ENCODE measurements at places on chromosomes 4 and X.
A peak's percentile ranks its signal among the peaks of the same experiment; 100 is the strongest.

DNA sequence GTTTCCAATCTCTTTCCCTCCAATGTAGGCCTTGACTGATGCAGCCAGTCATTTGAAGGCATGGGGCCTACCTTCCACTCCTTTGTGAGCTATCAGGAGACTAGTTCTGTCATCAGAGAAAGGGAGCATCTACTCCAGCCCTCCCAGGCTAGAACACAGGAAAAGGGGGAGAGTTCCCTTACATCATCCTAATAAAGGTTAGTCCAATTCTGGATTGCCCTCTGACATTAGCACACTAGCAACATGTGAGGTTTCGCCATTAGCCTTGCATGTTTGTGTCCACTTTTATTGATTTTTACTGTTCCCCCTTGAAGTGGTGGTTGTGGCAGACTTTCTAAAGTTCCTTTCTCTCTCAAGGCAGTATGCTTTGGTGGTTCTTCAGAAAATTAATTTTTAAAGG, 67.3 kb downstream of the ZFX start:
- DNase-seq, result no peak

- no peak for DNase-seq
Observed at GRCh38 chr4:125703443-125703842, 388.7 kb downstream of the FAT4 start.

DNA sequence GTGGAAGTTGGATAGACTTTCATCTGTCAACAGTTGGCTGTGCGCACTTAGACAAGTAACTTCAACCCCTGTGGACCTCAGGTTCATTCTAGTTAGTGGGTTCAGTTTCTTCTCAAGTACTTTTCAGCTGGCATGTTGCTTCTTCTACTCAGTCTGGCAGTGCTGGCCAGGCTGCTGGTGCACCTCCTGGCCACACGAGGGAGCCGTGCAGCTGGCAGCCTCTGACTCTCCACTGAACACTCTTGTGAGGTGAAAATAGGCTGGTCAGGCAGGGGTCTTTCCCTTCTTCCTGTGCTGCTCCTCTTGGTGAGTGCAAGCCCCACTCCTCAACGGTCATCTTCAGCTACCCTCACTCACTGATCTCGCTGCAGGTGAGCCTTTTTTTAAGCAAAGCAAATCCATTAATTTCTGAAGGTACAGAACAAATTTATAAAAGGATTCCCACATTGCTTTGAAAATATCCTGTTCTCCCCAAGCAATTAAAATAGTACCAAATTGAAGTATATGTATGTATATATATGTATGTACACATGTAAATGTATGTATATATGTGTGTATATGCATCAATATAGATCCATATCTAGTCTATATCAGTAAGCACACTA, 30.6 kb downstream of the LONRF3 start:
- peak; percentile 31 for DNase-seq

- DNase-seq, result no peak
Observed at GRCh38 chr4:39613093-39613656, 25.5 kb downstream of the SMIM14 start.

- no peak for DNase-seq
Observed at GRCh38 chrX:43552703-43553102, 103.4 kb upstream of the MAOA start.

- DNase-seq, result no peak
Observed at GRCh38 chr4:176545872-176546271, 226.1 kb downstream of the SPCS3 start.

DNA sequence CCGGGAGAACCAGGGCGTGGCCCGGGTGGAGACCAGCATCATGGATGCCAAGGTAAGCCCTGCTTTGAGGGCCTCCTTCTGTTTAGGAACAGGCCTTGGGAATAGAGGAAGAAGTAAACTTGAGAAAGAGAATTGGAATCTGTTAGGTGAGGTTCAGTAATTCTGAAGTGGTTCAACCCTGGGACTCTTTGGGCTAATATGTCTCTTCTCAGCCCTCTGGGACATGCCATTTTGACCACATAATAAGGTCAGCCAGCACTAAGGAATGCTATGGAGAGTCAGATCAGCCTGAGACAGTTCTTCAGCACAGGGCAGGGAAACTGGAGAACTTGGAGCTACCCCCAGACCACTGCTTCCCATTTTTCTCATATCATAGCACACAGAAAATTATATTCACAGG, 63.3 kb upstream of the PRPS1 start:
- DNase-seq, result no peak

GRCh38 chr4:41878991-41879491, 56.2 kb upstream of the TMEM33 start:
- DNase-seq, result no peak

DNA sequence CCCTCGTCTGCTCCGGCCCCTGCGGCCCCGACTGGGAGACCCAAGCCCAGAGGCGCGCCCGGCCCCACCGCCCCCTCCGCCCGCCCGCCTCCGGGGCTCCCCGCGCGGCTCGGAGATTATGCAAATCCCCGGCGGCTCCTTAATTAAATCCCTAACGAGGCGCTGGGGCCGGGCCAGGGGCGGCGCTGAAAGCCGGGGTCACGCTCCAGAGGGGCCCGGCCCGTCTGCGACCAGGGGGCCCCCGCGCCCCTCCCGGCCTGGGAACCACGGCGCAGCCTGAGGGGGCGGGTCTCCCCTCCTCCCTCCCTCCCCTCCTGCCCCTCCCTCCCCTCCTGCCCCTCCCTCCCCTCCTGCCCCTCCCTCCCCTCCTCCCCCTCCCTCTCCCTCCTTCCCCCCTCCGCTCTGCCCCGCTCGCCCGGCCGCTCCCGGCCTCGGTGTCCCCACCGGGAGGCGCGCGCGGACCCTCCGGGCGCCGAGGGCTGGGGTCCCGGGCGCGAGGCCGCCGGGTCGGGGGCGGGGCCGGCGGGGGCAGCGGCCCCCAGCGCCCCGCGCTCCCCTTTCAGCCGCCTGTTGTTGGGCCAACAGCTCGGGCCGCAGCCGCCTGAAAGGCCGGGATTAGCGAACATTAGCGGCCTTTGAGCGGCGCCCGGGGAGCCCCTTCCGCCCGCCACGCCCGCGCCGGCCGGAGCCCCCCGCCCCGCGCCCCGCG, 25.9 kb upstream of the FGFR3 start:
- peak; percentile 91 for DNase-seq

DNA sequence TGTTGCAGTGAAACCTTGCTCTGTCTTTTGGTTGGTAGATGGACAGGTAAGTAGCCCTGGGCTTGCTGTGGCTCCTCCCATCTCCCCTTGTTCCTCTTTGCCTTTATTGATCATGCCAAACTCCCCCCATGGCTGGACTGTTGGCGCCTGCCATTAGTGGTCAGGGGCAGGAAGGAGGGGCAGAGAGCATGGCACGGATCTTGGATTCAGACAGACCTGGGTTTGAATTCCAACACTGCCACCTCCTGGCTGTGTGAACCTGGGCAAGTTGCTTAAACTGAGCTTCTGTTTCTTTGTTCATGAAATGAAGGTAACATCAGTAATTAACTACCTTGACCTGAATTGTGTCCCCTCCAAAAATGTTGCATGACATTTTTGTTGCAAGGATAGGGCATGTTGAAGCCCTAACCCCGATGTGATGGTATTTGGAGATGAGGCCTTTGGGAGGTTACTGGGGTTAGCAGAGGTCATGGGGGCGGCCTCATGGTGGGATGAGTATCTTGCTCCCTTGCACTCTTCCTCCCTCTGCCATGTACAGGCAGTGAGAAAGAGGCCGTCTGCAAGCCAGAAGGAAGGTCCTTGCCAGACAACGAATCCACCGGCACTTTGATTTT, 6.0 kb downstream of the SLC2A9 start:
- no peak for DNase-seq

GRCh38 chr4:183260491-183261151, 59.5 kb downstream of the CLDN22 start:
- DNase-seq, result no peak

GRCh38 chr4:140937866-140938265, 181.7 kb upstream of the TBC1D9 start:
- no peak for DNase-seq

GRCh38 chr4:129355516-129355915, 259.6 kb downstream of the C4orf33 start:
- no peak for DNase-seq

DNA sequence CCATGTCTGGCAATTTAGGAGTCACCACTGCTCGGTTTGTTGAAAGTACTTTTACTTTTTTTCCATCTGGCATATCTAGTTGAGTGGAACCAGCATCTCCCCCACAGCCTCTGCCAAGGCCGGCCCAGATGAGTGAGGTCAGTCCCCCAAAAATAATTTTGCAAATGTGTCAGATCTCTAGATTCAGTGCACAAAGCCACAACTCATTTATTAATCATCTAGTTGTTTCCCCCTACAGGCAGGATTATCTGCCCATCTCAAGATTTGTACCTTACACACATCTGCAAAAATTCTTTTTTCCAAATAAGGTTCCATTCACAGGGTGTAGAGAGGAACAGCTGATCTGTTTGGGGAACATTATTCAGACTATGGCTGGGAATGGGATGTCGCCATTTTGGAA, 174.0 kb upstream of the MXRA5 start:
- no peak for DNase-seq

- DNase-seq, result no peak
Observed at GRCh38 chr4:113997206-113997605, 17.8 kb upstream of the ARSJ start.

GRCh38 chr4:181528570-181529184, 714.5 kb upstream of the TENM3 start:
- no peak for DNase-seq

- DNase-seq, result no peak
Observed at GRCh38 chrX:70426286-70427278, 3.5 kb downstream of the GDPD2 start.

Data from D721Med (cell line).